ENCODE measurements at places on chromosomes 6 and 20.
A peak's percentile ranks its signal among the peaks of the same experiment; 100 is the strongest.

- DNase-seq, result no peak
These were observed 51.2 kb upstream of the MARCKS start for GRCh38 chr6:113805811-113806495.

DNA sequence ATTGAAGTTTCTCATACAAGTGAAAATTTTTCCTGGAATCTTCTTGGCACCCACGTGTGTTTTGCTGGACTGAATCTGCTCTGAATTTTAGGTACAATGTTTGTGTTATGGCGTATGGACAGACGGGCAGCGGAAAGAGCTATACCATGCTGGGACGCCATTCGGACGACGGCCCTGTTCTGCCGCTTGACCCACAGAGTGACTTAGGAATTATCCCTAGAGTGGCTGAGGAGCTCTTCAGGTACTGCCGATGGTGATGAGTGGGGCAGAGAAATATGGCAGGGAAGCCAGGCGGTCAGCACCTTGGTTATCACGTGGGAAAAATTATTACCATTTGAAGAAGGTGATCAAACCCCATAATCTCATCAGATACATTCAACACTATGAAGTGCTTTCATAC, 36.3 kb downstream of the KIF25 start:
- no peak for DNase-seq

- no peak for DNase-seq
These were observed 17.0 kb downstream of the CDS2 start for GRCh38 chr20:5143851-5144250.

DNA sequence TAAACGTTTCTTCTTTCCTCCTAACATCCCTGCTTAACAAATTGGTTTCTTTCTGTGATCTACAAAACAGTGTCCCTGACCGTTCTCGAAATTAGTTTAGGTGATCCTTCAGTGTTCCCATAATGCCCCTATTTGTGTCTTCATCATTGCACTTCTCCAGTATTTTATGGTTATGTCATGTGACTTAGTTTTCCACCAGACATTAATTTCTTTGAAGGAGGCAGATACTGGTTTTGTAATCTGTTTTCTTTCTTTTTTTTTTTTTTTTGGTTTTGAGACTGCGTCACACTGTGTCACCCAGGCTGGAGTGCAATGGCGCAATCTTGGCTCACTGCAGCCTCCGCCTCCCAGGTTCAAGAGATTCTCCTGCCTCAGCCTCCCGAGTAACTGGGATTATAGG, 49.2 kb downstream of the FAM217A start:
- DNase-seq, result no peak

- peak; percentile 32 for DNase-seq
These were observed 83.9 kb upstream of the CEP85L start for GRCh38 chr6:118735320-118735719.

- no peak for DNase-seq
These were observed 113.6 kb upstream of the DST start for GRCh38 chr6:56756219-56756789.

- no peak for DNase-seq
These were observed 116.2 kb upstream of the MMS22L start for GRCh38 chr6:97399208-97399607.

GRCh38 chr6:41581381-41581991, 35.3 kb downstream of the FOXP4 start:
- peak; percentile 78 for DNase-seq

- peak; percentile 21 for DNase-seq
These were observed 351.9 kb downstream of the COL12A1 start for GRCh38 chr6:74853991-74854390.

DNA sequence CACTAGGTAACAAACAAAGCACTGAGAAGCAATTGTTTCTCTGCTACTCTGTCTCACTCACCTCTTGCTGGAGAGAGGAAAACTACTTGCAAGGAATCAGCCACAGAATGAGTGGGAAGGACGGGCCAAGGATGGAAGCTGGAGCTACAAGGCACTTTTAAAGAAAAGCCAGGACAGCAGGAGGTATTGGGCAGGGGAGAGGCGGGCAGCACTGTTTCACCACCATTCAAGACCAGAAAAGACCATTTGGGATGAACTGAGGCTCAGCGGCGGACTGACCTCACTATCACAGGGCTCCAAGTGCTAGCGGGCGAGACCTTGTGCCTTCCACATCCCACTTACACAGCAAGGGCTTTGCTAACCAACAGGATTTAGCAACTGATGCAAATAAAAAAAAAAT, 137.4 kb downstream of the IPCEF1 start:
- no peak for DNase-seq

DNA sequence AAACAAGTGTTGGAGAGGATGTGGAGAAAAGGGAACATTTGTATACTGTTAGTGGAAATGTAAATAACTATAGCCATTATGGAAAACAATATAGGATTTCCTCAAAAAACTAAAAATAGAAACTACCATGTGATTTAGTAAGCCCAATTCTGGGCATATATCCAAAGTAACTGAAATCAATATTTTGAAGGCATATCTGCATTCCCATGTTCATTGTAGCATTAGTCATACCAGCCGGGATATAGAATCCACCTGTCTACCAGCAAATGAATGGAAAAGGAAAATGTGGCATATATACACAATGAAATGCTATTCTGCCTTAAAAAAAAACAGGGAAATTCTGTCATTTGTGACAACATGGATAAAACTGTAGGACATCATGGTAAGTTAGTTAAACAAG, 15.3 kb upstream of the C6orf58 start:
- DNase-seq, result no peak

- DNase-seq, result no peak
These were observed 328.1 kb downstream of the HACE1 start for GRCh38 chr6:104531646-104532045.

- no peak for DNase-seq
These were observed 1.3 kb downstream of the PLCG1 start for GRCh38 chr20:41138475-41139226.

Measured in fibroblast of skin of abdomen (primary cell).